Naive thymus-derived CD4-positive, alpha-beta T cell (primary cell): ENCODE measurements at places on chromosomes 3 and 15. TPM values are rescaled to one million over a fixed set of nuclear protein-coding genes. Genes with fewer than 3 reads are reported as not detected.

Gene LRTM1
- not detected for total RNA-seq

Gene LEKR1
- total RNA-seq: 5.1 TPM

Gene DIS3L
- total RNA-seq: 39.2 TPM

- H3K36me3 ChIP-seq: no peaks in the 10 kb centered on the region
- no peak for DNase-seq
Observed at GRCh38 chr15:32951736-32952464, 234.1 kb downstream of the GREM1 start.

GRCh38 chr3:81041331-81041730, 720.1 kb downstream of the GBE1 start:
- H3K4me3 ChIP-seq: no peak overlapping the region
- H3K4me1 ChIP-seq: no peaks in the 10 kb centered on the region
- no peaks in the 10 kb centered on the region for H3K27me3 ChIP-seq
- no peak for DNase-seq
- H3K36me3 ChIP-seq: no peaks in the 10 kb centered on the region
- no peak overlapping the region for H3K27ac ChIP-seq

- no peaks in the 10 kb centered on the region for H3K36me3 ChIP-seq
- H3K27me3 ChIP-seq: no peaks in the 10 kb centered on the region
- no peak overlapping the region for H3K27ac ChIP-seq
- no peaks in the 10 kb centered on the region for H3K4me1 ChIP-seq
Observed at GRCh38 chr3:65854606-65855304, 184.0 kb downstream of the MAGI1 start.

DNA sequence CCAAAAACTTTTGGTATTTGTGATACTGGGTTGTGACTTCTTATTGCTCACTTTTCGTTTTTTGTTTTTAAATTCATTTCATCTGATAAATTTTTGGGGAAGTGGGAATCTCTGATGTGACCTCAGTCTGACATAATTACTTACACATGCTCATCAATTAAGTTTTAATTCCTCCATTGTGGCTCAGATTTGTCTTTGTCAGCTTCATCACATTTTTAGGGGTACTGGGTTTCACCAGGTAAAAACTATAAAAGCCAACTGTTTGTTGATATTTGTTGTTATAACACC, 425.3 kb upstream of the TGFBR2 start:
- no peaks in the 10 kb centered on the region for H3K36me3 ChIP-seq
- H3K4me3 ChIP-seq: no peak overlapping the region

DNA sequence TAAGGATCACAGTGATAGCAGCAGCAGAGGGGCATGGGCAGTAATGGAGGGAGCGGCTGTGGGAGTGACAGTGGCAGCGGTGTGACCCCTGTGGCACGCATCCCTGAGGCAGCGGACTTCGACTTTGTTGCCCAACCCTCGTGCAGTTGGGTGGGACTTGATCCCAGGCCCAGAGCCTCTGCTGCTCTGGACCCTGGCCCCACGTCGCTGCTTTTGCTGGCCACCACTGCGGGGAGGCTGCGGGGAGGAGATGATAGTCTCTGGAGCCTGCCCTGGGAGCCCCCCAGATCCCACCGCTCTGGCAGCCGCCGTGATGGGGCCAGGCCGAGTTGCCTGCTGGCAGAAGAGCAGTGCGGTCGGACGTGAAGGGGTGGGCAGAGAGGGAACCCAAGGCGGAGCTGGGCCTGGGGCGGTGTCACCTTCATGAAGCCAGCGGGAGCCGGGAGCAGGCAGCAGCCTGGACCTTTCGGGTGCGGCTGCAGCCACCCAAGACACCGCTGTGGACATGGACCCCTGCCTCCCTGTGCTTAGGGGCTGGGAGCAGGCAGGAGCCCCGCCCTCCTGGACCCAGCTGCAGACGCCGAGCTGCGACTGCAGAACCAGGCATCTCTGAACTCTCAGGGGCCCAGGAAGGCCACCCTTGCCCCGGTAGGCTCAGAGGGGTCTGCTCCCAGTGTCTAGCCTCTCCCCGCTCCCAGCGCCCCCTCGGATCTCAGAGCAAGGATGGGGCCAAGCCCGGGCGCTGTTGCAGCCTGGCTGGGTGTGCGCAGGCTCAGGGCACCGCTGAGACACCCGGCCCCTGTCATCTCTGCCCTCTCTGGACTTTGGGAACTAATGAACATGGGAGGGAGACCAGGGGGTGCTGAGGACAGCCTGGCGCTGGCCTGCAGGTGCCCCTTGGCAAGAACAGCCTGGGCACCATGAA, 38.3 kb downstream of the COMMD2 start:
- no peaks in the 10 kb centered on the region for H3K27me3 ChIP-seq
- no peak overlapping the region for H3K27ac ChIP-seq
- no peak overlapping the region for H3K4me3 ChIP-seq
- H3K36me3 ChIP-seq: no peaks in the 10 kb centered on the region

GRCh38 chr3:135757421-135757820, 208.1 kb upstream of the PPP2R3A start:
- no peaks in the 10 kb centered on the region for H3K4me1 ChIP-seq
- no peak for DNase-seq
- no peaks in the 10 kb centered on the region for H3K36me3 ChIP-seq
- H3K4me3 ChIP-seq: no peak overlapping the region
- H3K27ac ChIP-seq: no peak overlapping the region

DNA sequence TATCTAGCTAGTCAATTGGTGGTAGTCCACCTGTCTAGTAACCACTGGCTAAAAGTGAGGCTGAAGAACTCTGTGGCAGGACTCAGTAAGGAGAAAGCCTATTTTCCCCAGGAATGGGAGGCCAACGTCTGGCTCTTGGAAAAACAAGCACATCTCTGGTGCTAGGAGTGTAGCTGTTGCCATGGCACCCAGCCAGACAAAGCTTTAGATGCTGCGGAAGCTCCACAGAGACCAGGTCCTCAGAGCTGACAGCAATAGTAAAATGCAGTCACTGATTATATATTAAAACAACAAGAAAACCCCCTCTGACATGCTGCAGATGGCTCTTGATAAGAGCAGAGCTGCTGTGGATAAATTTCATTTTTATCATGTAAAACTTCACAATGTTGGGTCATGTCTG, 124.9 kb upstream of the STRIT1 start:
- no peak overlapping the region for H3K4me3 ChIP-seq
- DNase-seq: no peak
- no peaks in the 10 kb centered on the region for H3K36me3 ChIP-seq
- H3K27me3 ChIP-seq: no peaks in the 10 kb centered on the region

GRCh38 chr3:33834096-33834453, 35.6 kb downstream of the PDCD6IP start:
- DNase-seq: no peak
- no peaks in the 10 kb centered on the region for H3K27me3 ChIP-seq
- H3K36me3 ChIP-seq: peaks cover 5% of the 10 kb centered on the region

DNA sequence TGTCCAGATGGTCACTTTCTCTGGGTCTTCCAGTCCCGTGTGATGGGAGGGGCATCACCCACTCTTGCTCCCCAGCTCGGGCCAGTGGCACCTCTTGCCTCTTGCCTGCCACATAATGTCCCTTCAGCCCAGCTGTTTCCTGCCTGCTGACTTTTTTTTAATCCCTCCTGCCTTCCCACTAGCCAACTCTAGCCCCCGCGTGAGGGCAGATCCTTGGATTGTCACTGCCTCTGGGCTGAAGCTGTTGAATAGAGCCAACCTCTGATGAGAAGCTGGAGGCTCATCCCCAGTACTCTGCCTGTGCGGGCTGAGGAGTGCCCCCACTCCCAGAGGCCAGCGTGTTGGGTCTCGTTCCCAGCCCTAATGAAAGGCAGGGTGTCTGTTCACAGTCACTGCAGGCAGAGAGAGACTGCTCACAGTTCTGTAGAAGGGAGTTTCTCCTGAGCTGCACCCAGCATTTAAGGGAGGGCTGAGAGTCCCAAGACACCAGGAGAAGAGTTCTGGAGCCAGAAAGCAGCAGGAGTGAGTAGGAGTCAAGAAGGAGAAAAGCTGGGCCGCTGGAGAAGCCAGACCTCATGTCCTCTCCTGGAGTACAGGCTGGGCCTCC, 30.1 kb upstream of the TIMP4 start:
- no peaks in the 10 kb centered on the region for H3K4me1 ChIP-seq
- no peak overlapping the region for H3K27ac ChIP-seq
- DNase-seq: no peak
- no peaks in the 10 kb centered on the region for H3K27me3 ChIP-seq
- H3K4me3 ChIP-seq: no peak overlapping the region

GRCh38 chr15:80732167-80732566, 37.1 kb downstream of the ABHD17C start:
- no peak overlapping the region for H3K4me3 ChIP-seq
- no peak overlapping the region for H3K27ac ChIP-seq
- DNase-seq: no peak

DNA sequence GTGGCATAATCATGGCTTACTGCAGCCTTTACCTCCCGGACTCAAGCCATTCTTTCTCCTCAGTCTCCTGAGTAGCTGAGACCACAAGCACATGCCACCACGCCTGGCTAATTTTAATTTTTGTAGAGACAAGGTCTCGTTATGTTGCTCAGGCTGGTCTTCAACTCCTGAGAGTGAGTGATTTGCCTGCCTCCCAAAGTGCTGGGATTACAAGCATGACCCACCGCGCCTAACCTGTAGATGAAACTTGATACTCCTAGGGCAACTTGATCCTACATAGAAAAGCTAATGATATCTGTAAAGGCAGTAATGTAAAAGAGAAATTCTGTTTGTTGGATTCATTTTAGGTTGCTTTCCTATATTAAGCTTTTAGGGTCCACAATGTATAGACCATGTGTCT, 391.9 kb upstream of the THRB start:
- H3K4me1 ChIP-seq: no peaks in the 10 kb centered on the region
- DNase-seq: no peak
- H3K4me3 ChIP-seq: no peak overlapping the region
- no peak overlapping the region for H3K27ac ChIP-seq
- H3K27me3 ChIP-seq: no peaks in the 10 kb centered on the region

- no peaks in the 10 kb centered on the region for H3K36me3 ChIP-seq
- H3K27me3 ChIP-seq: no peaks in the 10 kb centered on the region
- no peak overlapping the region for H3K4me3 ChIP-seq
Observed at GRCh38 chr3:39295184-39295775, 15.4 kb upstream of the CX3CR1 start.

DNA sequence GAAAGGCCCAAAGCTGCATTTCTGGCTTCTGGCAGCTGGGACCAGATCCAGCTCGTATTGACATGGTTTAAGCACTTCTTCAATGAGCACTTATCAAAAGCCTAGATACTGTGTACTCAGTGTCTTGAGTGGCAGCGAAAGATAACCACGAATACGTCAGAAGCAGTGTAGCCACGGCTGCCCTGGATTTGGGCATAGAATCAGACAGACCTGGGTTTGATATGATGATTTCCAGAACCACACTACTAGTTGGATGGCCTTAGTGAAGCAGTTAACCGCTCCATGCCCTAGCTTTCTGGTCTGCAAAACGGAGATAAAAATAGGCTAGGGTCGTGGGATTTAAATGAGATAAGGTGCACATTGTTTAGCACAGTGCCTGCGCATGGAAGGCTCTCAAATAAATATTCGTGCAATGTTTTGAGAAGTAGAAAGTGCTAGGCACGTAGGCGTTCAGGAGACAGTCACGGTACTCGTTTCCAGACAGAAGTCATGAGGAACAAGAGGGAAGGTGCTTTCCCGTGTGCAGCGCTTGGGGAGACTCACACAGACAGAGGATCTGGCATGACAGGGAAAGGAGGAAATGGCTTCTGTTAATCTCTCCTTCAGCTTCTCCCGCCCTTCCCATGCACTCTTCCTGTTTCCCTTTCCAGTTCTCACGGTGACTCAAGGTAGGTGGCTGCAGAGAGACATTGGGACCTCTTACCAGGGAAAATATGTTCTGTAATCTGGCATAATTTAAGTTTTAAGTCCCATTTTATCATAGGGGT, 70.3 kb downstream of the CCNL1 start:
- H3K27ac ChIP-seq: peak overlapping the region; percentile 83
- H3K4me1 ChIP-seq: peaks cover 30% of the 10 kb centered on the region
- no peaks in the 10 kb centered on the region for H3K36me3 ChIP-seq
- H3K27me3 ChIP-seq: no peaks in the 10 kb centered on the region
- DNase-seq: peak; percentile 45
- peak overlapping the region; percentile 84 for H3K4me3 ChIP-seq

GRCh38 chr15:88275804-88276203, 19.3 kb upstream of the NTRK3 start:
- H3K27me3 ChIP-seq: no peaks in the 10 kb centered on the region
- H3K27ac ChIP-seq: no peak overlapping the region
- H3K36me3 ChIP-seq: no peaks in the 10 kb centered on the region

DNA sequence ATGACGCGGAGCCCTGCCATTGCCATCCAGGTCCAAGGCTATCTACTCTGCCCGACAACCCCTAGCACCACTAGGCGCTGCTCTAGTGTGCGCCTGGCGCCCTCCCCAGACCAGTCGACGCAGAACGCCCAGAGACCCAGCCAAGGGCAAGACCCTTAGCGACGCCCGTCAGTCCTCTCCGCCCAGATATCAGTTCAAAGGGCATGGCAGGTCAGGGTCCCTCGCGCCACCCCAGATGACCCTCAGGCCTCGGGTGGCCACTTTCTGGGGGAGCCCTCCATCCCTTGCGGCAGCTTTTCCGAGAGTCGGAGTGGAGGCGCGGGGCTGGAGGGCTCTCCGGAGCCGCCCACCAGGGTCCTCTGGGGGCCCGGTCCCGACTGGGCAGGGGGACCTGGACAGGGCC, 371 bp upstream of the CLSTN2 start:
- H3K27ac ChIP-seq: no peak overlapping the region
- H3K36me3 ChIP-seq: no peaks in the 10 kb centered on the region
- H3K4me1 ChIP-seq: no peaks in the 10 kb centered on the region
- no peak for DNase-seq
- H3K4me3 ChIP-seq: no peak overlapping the region

DNA sequence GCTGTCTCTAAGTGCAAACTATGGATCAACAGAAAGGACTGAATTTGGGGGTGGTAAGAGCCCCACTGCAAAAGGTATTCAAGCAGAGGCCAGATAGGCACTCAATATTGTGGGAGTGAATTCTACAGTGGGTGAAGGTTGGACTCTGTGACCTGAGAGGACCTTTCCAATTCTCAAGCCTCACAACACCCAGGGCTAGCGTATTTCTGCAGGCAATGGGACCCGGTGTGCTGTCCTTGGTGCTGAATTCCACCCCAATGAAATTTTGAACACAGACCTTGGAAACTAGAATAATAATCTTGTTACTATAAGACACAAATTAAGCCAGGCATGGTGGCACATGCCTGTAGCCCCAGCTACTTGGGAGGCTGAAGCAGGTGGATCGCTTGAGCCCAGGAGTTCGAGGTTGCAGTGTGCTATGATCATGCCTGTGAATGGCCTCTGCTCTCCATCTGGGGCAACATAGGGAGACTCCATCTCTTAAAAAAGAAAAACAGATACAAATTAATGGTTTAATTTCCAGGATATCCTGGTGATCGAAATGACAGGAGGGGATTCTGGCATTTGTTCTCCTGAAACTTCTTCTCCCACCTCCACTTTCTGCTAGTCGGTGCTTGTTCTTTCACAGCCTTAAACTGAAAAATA, 135.4 kb downstream of the RAB11A start:
- no peaks in the 10 kb centered on the region for H3K27me3 ChIP-seq
- H3K4me3 ChIP-seq: no peak overlapping the region
- no peaks in the 10 kb centered on the region for H3K36me3 ChIP-seq
- peak; percentile 32 for DNase-seq
- no peaks in the 10 kb centered on the region for H3K4me1 ChIP-seq

GRCh38 chr3:17747174-17747889, 4.9 kb upstream of the TBC1D5 start:
- peaks cover 8% of the 10 kb centered on the region for H3K4me1 ChIP-seq
- no peaks in the 10 kb centered on the region for H3K36me3 ChIP-seq
- H3K27ac ChIP-seq: no peak overlapping the region
- no peak for DNase-seq
